ENCODE measurements at places on chromosomes 5 and 9. TPM values are rescaled to one million over a fixed set of nuclear protein-coding genes. Genes with fewer than 3 reads are reported as not detected.

The MED10 gene
- 18.0 TPM for total RNA-seq

The C9 gene
- total RNA-seq = 0.28 TPM

The IFNB1 gene
- not detected for total RNA-seq

The PHF24 gene
- total RNA-seq = 0.28 TPM

The SPINK4 gene
- not detected for total RNA-seq

The ALG2 gene
- total RNA-seq = 47.5 TPM
